ENCODE measurements at places on chromosomes 2 and 18. TPM values are rescaled to one million over a fixed set of nuclear protein-coding genes. Genes with fewer than 3 reads are reported as not detected.

Gene SERPINB10
- total RNA-seq = not detected

Gene STK39
- 15.5 TPM for total RNA-seq

Gene CNGA3
- total RNA-seq = not detected

Gene SCTR
- total RNA-seq = not detected

Gene CIDEA
- not detected for total RNA-seq

Gene NETO1
- total RNA-seq = 0.64 TPM

Gene CXCR4
- total RNA-seq = not detected

Gene HOXD4
- 5.5 TPM for total RNA-seq

Gene LYPD6
- total RNA-seq = 5.2 TPM

Gene NAT8
- total RNA-seq = not detected

Gene SPATS2L
- 65.6 TPM for total RNA-seq

Gene CCDC141
- under 0.01 TPM for total RNA-seq

Gene FER1L5
- total RNA-seq = 0.86 TPM

Gene ALMS1
- total RNA-seq = 18.6 TPM

Gene ASB18
- not detected for total RNA-seq

Gene SERPINB11
- not detected for total RNA-seq

All from fibroblast of villous mesenchyme (primary cell).